ENCODE measurements at places on chromosomes 5 and 9.
A peak's percentile ranks its signal among the peaks of the same experiment; 100 is the strongest.

DNA sequence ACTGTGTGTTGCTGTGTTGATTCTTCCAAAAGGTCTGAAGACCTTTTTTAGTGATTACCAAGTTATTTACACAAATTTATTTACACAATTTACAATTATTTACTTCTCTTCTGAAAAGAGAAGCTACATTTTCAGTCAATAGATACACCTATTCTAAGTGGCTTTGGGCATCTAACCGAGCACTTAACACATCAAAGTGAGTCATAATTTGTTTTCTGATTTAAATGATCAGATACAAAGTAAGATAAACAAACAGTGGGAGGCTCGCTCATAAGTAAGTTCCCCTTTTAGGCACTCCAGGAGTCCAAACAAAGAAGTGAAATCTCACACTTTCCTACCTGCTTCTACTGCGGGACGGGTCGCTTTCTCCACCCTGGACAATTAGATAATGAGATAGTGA, 90.2 kb downstream of the APBA1 start:
- no peak for DNase-seq

- DNase-seq: no peak
Measured at GRCh38 chr9:134984372-134985265, 66.9 kb upstream of the FCN1 start.

DNA sequence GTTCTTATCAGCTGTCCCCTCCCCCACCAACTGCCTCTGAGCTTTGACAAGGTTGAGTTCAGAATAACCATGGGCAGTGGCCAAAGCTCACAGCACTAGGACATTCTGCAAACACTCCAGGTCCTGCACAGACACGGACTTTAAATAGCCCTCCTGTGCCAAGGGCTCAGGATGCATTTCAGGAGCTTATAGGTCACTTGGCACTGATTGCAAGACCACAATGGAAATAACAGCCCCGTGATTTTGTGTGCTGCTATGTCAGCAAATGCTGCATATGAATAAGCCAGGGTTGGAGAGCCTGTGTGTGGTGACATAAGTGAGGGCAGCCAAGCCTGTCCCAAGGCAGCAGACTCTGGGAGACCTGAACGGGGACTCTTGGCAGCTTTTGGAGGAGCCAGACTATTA, 150.7 kb downstream of the DMRT2 start:
- no peak for DNase-seq

DNA sequence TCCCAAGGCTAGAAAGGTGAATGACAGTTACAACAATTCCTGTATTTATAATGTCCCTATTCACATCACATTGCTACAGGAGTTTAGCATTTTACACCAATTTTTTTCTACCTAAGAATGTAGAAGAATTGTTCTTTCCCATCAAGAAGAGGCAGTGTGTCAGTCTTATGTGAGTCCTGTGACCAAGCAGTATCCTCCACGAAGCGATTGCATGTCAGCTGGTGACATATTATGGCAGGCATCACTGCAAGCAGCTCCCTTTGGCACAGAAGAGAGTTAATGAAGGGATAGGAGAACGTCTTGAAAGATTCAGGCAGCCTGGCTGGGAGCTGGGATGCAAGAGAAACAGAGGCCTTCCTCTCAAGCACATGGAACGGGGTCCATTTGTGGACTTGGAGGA, 199.8 kb downstream of the SMC2 start:
- DNase-seq: no peak

DNA sequence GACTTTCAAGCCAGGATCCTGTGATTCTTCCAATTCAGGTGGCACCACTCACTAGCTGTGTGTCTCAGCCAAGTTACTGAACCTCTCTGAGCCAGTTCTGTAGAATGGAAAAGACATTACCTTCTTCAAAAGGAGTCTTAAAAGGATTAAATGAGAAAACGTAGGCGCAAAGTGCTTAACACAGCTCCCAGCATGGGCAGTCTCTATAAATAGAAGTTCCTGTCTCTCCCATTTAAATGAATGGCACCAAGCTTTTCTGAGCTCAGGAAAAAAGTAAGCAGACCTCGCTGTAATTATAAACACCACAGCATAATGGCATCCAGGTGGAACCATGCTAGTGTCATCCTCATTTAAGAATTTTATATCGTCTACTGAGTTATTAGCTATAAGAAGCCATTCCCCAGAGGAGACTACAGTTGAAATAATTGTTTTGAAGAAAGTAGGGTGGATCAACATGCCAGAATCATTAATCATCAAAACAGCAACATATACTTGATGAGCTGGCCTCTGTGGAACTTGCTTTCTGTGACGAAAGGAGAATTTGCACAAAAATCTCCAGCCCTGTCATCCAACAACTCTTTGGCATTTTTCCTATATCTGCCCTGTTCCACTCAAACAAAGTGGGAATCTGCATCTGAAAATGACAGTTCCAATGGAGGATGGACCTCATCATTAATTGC, 188.9 kb downstream of the SPOCK1 start:
- no peak for DNase-seq

- DNase-seq: no peak
Measured at GRCh38 chr5:98977723-98978122, 48.9 kb upstream of the CHD1 start.

DNA sequence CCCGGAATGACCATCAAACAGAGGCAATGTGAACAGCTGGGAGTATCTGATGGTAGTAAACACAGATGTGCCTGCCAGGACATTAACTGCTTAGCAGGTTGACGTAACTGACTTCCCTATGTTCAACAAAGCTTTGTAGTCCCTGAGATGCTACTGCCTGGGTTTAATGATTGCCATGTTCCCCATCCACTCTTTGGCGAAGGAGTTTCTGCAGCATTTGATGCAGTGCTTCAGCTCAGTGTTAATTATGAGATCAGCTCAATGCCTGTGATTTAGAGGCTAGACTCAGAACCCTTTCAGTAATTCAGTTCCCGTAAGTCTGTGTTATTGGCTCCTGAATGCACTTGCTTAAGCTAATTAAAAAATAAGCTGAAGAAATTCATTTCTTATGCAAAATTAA, 547.3 kb upstream of the ZNF608 start:
- DNase-seq: no peak

DNA sequence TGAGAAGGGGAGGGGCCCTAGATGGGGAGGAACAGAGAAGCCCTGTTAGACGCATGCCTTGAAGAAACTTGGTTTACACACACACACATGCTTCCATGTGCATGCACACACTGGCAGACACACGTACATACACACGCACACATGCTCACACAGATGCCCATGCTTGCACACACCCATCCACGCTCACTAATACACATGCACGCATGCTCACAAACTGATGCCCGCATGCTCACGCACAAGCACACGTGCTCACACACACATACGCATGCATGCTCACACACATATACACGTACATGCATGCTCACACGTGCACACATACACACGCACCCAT, 32.1 kb upstream of the EGFL7 start:
- no peak for DNase-seq

DNA sequence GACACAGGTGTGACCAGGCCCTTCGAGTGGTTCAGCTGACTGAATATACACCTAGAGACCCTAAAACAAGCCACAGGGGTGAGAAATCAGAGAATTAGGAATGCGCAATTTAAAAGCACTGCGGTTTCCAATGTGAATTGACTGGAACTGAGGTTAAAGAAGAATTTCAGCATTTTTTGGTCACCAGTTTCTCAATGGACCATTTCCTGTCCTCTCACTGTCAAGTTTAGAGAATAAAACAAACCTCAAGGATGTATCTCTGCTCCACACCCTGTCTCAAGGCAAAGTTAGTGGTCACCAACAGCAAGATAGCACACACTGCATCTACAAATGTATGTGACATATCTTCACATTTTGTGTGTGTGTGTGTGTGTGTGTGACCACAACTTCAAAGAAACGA, 143.8 kb upstream of the MAP3K1 start:
- DNase-seq: no peak

DNA sequence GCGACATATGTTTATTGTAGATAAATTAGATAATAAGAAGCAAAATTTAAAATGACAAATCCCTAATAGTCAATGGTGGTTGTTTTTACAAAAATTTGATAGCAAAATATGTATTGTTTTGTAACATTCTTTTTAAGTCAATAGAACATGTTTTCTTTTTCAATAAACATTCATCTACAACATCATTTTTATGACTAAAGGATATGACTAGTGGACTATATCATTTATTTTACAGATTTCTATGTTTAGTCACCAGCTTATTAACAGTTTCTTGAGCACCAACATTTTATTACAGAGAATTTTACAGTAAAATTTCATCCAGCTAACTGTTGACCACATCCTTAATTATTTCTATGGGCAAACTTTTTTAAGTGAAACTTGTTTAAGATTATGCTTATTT, 114.7 kb upstream of the IL7R start:
- no peak for DNase-seq

- DNase-seq: no peak
Measured at GRCh38 chr5:71719063-71719964, at the start of gene CARTPT. Gene CARTPT (plus strand): TSS chr5:71719275. CDS start chr5:71719294, 19 bp downstream.

GRCh38 chr5:173618927-173619519, 2.6 kb upstream of the BOD1 start:
- DNase-seq: peak; percentile 40

- DNase-seq: no peak
Measured at GRCh38 chr9:88852794-88853193, 138.5 kb upstream of the S1PR3 start.

GRCh38 chr5:59569158-59569557, 324.4 kb downstream of the PDE4D start:
- DNase-seq: no peak

- DNase-seq: no peak
Measured at GRCh38 chr9:127742435-127743088, 7.5 kb upstream of the TOR2A start.

GRCh38 chr5:103923616-103924168, 361.1 kb upstream of the NUDT12 start:
- DNase-seq: no peak

- DNase-seq: no peak
Measured at GRCh38 chr9:127569886-127570401, 42.1 kb upstream of the STXBP1 start.

- no peak for DNase-seq
Measured at GRCh38 chr5:174188295-174188694, 142.8 kb downstream of the NSG2 start.

DNA sequence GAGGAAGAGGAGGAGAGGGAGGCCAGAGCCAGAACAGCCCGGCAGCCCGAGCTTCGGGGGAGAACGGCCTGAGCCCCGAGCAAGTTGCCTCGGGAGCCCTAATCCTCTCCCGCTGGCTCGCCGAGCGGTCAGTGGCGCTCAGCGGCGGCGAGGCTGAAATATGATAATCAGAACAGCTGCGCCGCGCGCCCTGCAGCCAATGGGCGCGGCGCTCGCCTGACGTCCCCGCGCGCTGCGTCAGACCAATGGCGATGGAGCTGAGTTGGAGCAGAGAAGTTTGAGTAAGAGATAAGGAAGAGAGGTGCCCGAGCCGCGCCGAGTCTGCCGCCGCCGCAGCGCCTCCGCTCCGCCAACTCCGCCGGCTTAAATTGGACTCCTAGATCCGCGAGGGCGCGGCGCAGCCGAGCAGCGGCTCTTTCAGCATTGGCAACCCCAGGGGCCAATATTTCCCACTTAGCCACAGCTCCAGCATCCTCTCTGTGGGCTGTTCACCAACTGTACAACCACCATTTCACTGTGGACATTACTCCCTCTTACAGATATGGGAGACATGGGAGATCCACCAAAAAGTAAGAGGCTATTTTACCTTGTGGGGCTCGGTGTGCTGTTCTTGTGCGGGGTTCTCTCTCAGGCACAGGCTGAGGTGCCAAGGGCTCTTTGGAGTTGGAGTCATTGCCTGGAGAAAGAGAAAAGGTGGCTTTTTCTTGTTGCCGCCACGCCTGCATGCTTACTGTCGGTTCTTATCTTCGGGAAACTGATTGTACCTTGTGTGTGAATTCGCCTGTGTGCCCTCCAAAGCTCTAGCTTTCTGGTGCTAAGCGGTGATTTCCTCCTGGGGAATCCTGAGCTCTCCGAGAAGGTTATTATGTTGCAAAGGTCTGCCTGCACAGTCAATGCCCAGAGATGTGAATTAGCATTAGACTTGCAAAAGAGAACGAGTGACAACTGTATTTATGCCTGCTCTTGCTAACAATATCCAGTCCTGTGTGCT, at the start of gene ISL1:
ISL1 (plus strand) TSS at position 318 of the 991 bp plus-strand sequence; CDS start at position 542, 224 bp downstream.
- peak; percentile 83 for DNase-seq

- DNase-seq: no peak
Measured at GRCh38 chr5:33010846-33011245, 299.7 kb downstream of the NPR3 start.

GRCh38 chr9:136386018-136386417, 12.5 kb upstream of the CARD9 start:
- DNase-seq: no peak

GRCh38 chr9:18756712-18757125, 276.3 kb downstream of the SAXO1 start:
- no peak for DNase-seq

- no peak for DNase-seq
Measured at GRCh38 chr5:159096243-159096923, 3.3 kb downstream of the EBF1 start.

- no peak for DNase-seq
Measured at GRCh38 chr5:116013936-116014335, 18.3 kb upstream of the ARL14EPL start.

- no peak for DNase-seq
Measured at GRCh38 chr5:159737263-159737662, 179.0 kb upstream of the ADRA1B start.

GRCh38 chr9:120668399-120668798, 45.9 kb downstream of the MEGF9 start:
- no peak for DNase-seq

DNA sequence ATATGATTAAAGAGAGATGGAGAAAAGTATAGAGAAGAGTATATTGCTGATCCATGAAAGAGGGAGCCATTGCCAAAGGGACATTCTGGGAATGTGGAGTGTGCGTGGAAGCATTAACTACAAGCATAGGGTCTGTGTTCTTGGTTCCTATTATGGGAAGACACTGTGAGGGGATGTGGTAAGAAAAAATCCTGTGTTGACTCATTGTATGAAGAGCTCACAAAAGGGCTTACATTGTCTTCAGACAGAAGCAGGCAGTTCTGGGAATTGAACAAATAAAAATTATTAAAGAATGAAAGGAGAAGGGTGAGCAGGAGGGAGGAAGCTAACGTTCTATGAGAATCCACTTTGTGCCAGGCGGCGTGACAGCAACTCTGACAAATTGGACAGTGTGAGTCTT, 250.4 kb upstream of the CHD1 start:
- DNase-seq: no peak

- no peak for DNase-seq
Measured at GRCh38 chr5:171673840-171674239, 111.8 kb upstream of the SMIM23 start.

GRCh38 chr5:99926463-99926862, 608.7 kb upstream of the FAM174A start:
- DNase-seq: no peak

- no peak for DNase-seq
Measured at GRCh38 chr9:108786322-108786721, 69.5 kb downstream of the ACTL7B start.

DNA sequence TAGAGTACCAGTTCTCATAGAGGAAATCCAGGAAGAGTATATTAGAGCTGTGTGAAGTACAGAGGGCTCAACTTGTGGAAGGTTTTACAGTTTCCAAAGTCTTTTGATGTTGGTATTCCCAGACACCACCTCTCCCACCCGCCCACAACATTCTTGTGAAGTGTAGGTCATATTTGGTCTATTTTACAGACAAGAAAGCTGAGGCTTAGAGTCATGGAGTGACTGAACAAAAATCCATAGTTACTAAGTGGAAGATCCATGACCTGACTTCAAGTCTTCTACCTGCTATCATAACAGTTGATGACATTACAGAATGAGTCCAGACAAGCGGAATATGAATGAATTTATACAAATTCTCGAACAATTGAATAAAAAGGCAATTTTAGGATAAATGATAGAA, 187.1 kb upstream of the RPS23 start:
- DNase-seq: no peak

- no peak for DNase-seq
Measured at GRCh38 chr5:171847026-171847425, 61.4 kb downstream of the SMIM23 start.

Data from urinary bladder (tissue), 4 donors.